ENCODE measurements at places on chromosomes 4 and X.

DNA sequence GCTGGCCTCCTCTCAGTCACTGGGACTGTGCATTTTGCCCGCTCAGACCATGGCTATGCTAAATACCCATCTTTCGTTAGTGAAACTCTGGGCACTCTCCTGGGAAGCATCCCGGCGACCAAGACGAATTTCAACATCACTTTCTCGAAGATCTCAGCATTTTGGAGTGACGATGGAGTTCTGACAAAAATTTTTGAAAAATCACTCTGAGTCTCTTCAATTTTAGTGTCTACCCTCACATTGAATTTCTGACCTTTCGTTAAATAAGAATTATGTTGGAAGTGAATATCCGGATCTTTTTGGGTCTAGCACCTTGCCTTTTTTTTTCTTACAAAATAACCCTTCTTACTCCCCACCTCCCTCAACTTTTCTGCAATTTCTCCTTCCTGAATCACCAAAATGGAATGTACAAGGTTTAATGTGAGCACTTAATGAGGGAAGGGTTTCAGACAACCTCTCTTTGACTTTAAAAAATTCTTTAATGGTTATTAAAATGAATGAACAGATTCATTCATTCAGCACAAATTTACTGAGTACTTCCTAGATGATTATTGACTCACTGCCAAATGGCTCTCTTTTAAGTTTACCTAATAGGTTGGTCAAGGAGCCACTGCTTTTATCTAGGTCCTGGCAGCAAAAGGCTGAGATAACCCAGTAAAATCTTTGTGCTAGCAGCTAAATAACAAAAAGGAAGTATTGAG, 746 bp upstream of the AADAT start:
- no peak for DNase-seq

DNA sequence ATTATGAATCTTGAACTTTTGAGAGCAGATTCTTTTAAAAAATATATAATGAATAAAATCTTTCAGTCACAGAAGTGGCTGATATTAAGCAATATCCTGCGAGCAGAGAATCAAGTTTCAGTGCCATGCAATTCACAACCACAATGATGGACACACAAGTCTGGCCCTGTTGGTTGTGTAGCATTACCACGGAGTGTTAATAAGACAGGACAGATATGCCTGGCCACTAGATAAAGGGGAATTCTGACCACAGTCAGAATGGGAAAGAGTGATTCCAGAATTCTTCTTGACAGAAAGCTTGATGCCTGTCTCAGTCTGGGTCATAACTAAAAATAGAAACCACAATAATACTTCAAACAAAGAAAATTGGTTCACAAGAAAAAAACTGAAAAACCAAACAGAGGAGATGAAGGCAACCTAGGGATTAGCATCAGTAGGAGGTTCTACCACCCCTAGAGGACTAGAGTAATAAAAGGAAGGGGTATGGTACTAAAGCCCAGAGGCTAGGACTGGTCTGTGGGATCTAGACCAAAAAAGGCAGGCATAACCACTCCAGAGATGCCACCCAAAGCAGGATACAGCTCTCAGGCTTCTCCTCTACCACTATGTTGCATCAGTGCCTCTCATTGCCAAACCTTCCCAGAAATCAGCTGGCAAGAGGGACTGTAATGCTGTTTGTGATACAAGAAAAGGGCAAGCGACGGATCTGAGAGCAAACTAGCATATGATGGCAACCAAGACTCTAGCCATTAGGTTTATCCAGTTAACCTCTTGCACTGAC, 59.0 kb downstream of the RNF150 start:
- DNase-seq, result no peak

- no peak for DNase-seq
These were observed 2.5 kb downstream of the ARSJ start for GRCh38 chr4:113976741-113977525.

- DNase-seq, result no peak
These were observed 91.3 kb downstream of the SHISA3 start for GRCh38 chr4:42488554-42488953.

DNA sequence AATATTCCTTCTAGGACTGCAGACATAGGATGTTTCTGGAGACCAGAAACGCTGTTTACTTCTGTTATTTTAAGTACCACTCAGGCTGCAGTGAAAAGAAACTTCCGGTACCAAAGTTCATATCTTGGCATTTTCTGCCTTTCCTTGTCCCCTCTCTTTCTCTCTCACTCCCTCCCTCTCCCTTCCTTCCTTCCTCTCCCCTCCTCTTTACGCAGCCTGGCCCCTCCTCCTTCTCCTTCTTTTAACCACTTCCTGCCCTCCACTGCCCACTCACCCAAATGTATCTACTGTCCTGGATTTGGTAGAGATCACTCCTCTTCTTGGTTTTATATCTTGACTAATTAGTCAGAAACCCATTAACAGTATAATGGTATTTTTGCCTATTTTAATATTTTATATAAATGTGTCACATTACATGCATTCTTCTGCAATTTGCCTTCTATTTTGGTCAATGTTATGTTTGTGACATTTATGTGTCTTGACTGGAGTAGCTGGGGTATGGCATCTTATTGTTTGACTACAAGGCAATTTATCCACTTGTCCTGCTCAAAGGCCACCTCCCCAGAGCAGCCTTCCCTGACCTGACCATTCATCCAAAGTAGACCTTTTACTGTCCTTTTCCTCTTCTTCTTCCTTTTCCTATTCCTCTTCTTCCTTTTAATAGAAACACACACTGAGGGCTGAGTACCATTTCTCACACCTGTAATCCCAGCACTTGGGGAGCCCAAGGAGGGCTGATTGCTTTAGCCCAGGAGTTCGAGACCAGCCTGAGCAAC, 56.9 kb downstream of the BCOR start:
- DNase-seq, result no peak

DNA sequence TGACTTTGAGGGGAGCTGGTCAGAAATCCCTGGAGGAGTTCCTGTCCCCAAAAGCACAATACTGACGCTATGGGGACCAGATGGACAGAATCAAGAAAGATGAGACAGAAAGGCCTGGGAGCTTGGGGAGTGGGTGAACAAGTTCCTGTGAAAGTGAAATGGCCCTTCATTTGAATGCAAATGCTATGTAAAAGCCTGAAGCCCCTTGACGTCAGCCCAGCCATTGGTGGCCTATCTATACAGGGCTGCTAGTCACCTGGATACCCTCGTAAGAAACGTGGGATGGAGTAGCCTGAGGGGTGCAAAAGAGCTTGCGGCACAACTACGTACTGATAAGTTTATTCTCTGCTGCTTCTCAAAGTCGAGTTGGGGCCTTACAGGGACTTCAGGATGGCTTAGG, at the start of gene CDX4:
Gene CDX4 (plus strand): TSS at position 223 of the 400 bp plus-strand sequence. CDS start 201 bp downstream, outside the sequence.
- no peak for DNase-seq

DNA sequence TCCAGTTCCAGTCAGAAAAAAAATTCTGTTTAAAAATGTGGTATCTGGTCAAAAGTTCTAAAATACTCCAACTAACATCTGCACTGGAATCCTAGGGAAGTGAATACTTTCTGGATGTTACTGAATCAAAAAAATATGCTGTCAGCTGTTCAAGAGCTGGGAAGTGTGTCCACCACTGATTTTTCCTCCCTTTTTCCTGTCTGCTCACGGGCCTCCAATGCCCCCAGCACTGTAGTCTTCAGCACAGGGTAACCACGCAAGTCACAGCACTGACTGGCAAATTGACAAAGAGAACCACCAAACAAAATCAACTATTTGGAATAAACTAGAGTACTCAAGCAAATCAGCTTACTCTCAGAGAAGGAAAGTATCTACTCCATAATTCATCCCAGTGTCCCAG, 9.9 kb downstream of the VEGFC start:
- DNase-seq, result no peak

GRCh38 chr4:72365016-72365415, 204.0 kb downstream of the ADAMTS3 start:
- DNase-seq, result no peak

GRCh38 chrX:27890611-27891010, 82.8 kb downstream of the MAGEB10 start:
- DNase-seq, result no peak

- DNase-seq, result peak; percentile 46
These were observed 108.8 kb downstream of the SPRY1 start for GRCh38 chr4:123505095-123506010.

GRCh38 chr4:71209161-71209560, 129.7 kb upstream of the SLC4A4 start:
- no peak for DNase-seq

- DNase-seq, result no peak
These were observed 222.3 kb upstream of the AGTR2 start for GRCh38 chrX:115948018-115948923.

GRCh38 chr4:166312166-166312565, 439.1 kb downstream of the TLL1 start:
- no peak for DNase-seq

GRCh38 chr4:182929296-182929695, 12.1 kb upstream of the DCTD start:
- DNase-seq, result no peak

GRCh38 chr4:185508181-185508580, 27.1 kb downstream of the PDLIM3 start:
- no peak for DNase-seq

DNA sequence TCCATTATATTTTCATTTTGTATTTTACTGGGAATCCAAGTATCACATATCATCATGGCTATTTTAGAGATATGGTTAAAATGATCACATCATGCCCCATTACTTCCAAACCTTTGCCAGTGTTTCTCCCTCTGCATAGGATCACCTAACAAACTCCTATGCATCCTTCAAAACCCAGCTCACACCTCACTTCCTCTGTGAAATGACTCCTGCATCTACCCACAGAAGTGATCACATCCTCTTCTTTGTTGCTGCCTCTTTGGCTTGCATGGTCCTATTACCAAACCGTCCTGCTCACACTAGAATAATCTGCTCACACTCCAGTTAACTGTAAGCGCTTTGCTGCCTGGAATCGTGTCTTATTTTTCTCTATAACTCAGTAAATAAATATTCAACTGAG, 74.7 kb upstream of the C4orf50 start:
- DNase-seq, result no peak

GRCh38 chrX:20352504-20352903, 85.8 kb upstream of the RPS6KA3 start:
- no peak for DNase-seq

DNA sequence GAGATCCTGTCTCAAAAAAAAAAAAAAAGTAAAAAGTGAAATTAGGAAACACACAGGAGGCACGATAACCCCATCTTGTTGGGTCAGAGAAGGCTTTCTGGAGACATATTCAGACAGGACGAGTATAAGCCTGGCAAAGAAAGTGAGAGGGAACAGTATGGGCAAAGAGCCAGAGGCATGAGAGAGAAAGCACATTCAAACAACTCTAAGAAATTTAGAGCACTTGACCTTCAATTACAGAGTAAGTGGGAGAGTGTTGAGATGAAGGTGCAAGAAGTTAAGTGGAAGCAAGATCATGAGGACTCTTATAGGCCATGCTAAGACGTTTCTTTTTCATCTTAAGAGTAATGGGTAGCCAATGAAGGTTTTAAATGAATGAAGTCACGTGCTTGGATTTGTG, 70.4 kb downstream of the ELOVL6 start:
- no peak for DNase-seq

DNA sequence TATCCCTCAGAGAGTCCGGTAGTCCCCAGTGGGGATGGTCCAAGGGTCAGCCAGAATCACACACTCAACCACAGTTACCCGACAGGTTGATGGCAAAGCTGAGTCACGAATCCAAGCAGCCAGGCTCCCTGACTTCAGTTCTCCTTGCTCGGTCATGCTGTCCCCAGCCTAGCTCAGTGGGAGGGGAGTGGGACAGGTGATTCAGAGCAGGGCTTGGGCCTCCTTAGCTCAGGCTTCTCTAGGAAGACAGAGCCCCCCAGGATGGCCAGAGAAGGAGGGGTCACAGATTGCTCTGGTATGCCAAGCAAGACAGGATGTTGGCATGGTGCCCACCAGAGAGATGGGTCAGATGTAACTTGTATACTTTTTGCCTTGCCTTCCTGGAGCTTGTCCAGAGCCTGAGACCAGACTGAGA, 66.5 kb downstream of the EFNB1 start:
- no peak for DNase-seq

GRCh38 chrX:8075636-8076035, 95.4 kb downstream of the VCX2 start:
- no peak for DNase-seq

- no peak for DNase-seq
These were observed 444 bp downstream of the FREM3 start for GRCh38 chr4:143700046-143700415.

GRCh38 chr4:145734576-145735346, 54.8 kb downstream of the C4orf51 start:
- no peak for DNase-seq

DNA sequence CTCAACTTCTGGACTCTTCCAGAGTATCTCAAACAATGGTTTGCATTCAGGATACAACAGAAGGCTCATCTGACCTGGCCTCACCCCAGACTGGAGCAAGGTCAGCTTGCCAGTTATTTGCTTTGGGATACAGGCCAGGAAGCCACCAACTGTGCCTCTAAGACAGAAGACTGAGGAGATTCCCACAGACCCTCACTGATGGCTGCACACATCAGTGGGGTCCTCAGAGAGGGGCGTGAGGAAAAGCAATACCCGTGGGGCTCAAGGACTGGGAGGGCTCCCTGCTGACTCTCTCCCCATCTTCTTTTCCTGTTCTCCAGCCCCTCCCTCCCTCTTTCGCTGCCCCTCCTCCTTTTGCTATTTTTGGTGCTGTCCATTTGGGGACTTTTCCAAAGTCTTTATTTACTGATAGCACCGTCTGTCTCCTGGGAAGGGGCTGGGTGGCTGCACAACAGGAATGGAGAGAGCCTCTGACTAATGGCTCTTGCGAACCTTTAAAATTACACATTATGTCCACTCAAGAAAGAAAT, 23.2 kb downstream of the RELL1 start:
- DNase-seq, result no peak

Data from hippocampal formation (tissue), 2 donors.